SIG-M5 (cell line): ENCODE measurements at places on chromosomes 1 and 21.

- DNase-seq, result no peak
Measured at GRCh38 chr1:61851849-61852669, 109.8 kb downstream of the PATJ start.

DNA sequence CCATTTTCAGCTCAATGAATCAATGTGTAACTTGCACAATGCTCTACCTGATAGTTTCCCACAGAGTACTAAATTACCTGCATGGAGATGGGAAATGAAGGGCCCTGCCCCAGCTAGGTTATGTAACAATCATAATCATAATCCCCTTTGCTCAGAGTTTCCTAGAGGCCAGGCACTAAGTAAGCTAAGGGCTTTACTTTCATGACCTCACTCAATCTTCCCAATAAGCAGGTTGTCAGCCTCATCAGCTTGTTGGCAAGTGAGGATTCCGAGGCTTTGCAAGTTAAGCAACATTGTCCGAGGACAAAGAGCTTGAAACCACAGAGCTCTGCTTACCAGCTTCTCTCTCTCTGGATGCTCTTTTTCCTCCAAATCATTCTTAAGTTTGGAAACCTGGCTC, 64.1 kb upstream of the NTPCR start:
- DNase-seq, result no peak

DNA sequence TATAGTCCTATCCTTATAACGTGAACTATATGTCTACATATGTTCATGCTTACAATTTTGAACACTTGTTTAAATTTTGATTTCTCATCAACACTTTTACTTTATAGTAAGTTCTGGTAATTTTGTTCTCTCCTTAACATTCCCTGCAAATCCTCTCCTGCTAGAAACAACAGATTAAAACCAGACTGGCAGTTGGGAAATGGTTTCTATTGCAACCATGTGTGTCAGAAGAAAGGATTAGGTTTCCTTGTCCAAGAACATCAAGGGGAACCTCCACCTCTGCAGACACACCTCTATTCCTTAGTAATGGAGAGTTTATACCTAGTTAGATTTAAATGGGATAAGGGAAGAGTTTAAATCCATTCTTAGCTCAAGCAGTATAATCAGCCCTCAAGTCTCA, 3.3 kb upstream of the WARS2 start:
- no peak for DNase-seq

- no peak for DNase-seq
Measured at GRCh38 chr1:25989440-25990234, 8.2 kb downstream of the PAFAH2 start.

DNA sequence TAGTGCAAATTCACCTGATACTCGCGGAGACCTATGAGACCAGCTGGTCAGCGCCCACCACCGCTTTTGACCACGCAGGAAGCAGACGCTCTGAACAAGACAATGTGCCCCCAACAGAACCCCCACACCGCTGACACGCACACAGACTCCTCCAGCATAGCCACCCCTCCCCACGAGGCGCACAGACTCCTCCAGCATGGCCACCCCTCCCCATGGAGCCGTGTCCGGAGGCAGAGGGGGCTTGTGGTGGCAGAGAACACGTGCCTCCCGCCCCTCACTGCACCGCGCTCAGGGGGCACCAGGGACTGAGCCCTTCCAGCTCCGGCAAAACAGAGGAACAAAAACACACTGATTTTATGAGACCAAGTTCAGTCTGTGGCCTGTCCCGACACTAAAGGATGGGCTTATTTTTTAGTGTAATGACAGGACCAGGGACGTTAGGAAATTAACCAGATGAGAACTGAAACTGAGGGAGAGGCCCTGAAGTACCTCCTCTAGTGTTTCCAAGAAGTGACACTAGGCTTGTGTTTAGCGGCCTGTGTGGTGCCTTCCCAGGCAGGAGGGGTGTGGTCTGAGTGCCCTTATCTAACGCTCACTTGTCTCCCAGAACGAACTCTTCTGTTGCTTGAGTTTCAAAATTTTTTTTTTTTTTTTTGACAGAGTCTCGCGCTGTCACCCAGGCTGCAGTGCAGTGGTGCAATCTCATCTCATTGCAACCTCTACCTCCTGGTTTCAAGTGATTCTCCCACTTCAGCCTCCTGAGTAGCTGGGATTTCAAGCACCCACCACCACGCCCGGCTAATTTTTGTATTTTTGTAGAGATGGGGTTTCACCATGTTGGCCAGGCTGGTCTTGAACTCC, 10.0 kb upstream of the AGPAT3 start:
- DNase-seq, result peak; percentile 96

DNA sequence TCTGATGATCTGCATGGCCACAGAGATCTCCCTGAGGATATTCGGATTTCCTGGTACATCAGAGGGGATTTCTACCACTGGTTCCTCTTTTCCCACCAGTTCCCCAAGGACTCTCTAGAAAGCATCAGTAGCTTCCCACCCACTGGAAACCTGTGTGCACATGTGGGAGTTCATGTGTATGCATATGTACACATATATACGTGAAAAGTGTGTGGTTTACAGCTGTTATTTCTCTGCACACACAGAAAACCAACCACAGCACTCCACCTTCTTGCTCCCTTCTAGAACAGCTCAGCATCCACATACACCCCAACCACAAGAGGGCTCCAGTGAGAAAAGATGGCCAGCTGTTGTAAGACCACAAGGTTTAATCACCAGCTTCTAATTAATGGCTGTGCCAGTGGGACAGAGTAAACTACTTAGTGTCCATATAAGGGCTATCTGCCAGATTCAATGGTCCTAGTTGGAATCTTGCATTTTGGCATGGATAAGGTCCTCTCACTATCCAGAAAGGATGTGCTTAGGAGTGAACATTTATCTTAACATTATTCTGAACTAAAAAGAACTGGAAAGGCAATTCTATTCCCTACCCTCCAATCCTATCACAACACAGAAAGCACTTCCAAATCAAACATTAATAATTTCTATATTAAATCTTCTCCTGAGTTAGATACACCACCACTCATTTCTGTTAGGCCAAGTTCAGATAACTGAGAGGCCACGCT, 24.1 kb downstream of the GPR3 start:
- DNase-seq, result no peak
